Bronchial smooth muscle cell (primary cell): ENCODE measurements at places on chromosomes 13 and 19. TPM values are rescaled to one million over a fixed set of nuclear protein-coding genes. Genes with fewer than 3 reads are reported as not detected.

Gene RASIP1
- 1.4 and 1.6 TPM in 2 replicates for total RNA-seq

Gene KIR3DL2
- not detected in 2 replicates for total RNA-seq

Gene SYT3
- total RNA-seq = not detected in 2 replicates

Gene SIGLEC11
- not detected in 2 replicates for total RNA-seq

Gene ZNF490
- total RNA-seq = 6.7 and 7.4 TPM in 2 replicates

Gene BRME1
- total RNA-seq = 0.32 TPM in 1 of 2 replicates, not detected in the other

Gene SHC2
- total RNA-seq = 1.7 and 2.5 TPM in 2 replicates

Gene DBP
- total RNA-seq = 10.2 and 19.2 TPM in 2 replicates

Gene CADM4
- total RNA-seq = 1.4 and 1.7 TPM in 2 replicates

Gene C13orf46
- 0.34 and 0.47 TPM in 2 replicates for total RNA-seq

Gene IGSF23
- not detected in 2 replicates for total RNA-seq

Gene LAIR1
- total RNA-seq = not detected in 2 replicates

Gene CEACAM6
- not detected in 2 replicates for total RNA-seq

Gene C19orf73
- 0.16 and 0.77 TPM in 2 replicates for total RNA-seq

Gene CABP5
- total RNA-seq = not detected in 2 replicates

Gene ZNF560
- total RNA-seq = 0.79 and 1.2 TPM in 2 replicates

Gene IGFL2
- not detected in 2 replicates for total RNA-seq

Gene OR7C1
- not detected in 2 replicates for total RNA-seq

Gene P2RY11
- total RNA-seq = 1.9 and 3.0 TPM in 2 replicates

Gene CYP4F2
- total RNA-seq = not detected in 2 replicates

Gene POGLUT2
- 8.6 and 10.4 TPM in 2 replicates for total RNA-seq

Gene ZNF615
- total RNA-seq = 10.6 and 16.7 TPM in 2 replicates

Gene F2RL3
- total RNA-seq = 0.09 TPM in 1 of 2 replicates, not detected in the other

Gene LYPD5
- 0.95 and 1.9 TPM in 2 replicates for total RNA-seq

Gene PRSS57
- not detected in 2 replicates for total RNA-seq

Gene WDR62
- total RNA-seq = 0.52 and 1.3 TPM in 2 replicates

Gene UBL5
- total RNA-seq = 222 and 285 TPM in 2 replicates

Gene NKPD1
- 0.47 and 0.52 TPM in 2 replicates for total RNA-seq

Gene KLK6
- total RNA-seq = not detected in 2 replicates

Gene MPHOSPH8
- total RNA-seq = 15.9 and 16.6 TPM in 2 replicates

Gene PSG2
- not detected in 2 replicates for total RNA-seq

Gene JSRP1
- total RNA-seq = not detected in 2 replicates

Gene ABCC4
- total RNA-seq = 30.6 and 58.2 TPM in 2 replicates

Gene SLC10A2
- not detected in 2 replicates for total RNA-seq

Gene TNFSF13B
- 4.9 and 5.5 TPM in 2 replicates for total RNA-seq

Gene KIR2DL1
- not detected in 2 replicates for total RNA-seq
